ENCODE measurements at places on chromosomes 3 and 15.

DNA sequence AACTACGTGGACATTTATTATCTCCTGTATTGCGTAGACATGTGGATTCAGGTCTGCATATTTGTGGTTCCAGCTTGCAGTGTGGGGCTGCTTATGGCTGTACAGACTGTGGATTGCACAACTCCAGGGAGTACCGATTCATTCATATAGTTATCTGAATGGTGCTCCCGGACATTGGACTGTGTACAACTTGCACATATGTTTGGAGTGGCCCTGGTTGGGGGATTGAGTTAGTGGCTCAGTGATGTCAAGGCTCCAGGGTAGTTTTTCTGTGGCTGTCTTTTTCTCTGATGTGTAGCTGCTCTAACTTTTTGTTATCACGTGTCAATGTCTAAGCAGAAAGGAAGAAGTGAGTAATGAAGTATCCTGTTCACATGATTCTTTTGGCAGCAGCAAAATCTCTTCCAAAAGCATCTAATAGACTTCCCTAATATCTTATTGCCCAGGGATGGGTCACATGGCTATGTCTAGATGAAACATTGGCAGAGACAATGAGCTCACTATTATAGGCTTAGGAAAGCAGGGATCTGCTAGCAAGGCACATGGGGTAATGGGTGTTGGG is 15.8 kb downstream of the ST3GAL6 start:
- DNase-seq = no peak

- no peak for DNase-seq
These were observed 346.7 kb downstream of the IL20RB start for GRCh38 chr3:137304313-137305056.

GRCh38 chr15:74960995-74961588 is 4.5 kb upstream of the RPP25 start:
- no peak for DNase-seq

GRCh38 chr3:23203708-23204330 is 692 bp downstream of the UBE2E2 start:
- peak; percentile 31 for DNase-seq

DNA sequence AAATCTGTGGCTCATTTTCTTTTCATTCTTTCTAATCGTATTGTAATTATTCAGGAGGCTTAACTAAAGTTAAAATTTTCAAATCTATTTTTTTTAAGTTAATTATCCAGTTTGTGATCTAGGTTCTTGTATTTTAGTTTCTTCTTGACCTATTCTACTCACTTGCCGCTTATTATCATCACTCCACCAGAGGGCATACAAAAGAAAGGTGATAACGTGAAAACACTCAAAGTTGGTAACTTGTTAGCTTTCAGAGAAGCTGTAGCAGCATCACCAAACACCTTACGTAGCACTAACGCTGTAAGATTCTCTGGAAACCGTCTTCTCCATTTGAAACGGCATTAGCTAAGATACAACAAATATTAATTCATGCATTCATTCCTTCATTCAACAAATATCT is 4.8 kb downstream of the GNB4 start:
- DNase-seq = no peak

- DNase-seq = no peak
These were observed 7.3 kb upstream of the GHRL start for GRCh38 chr3:10300087-10300486.

- DNase-seq = no peak
These were observed 48.2 kb upstream of the MYO5C start for GRCh38 chr15:52343831-52344230.

GRCh38 chr15:87849181-87849580 is 407.4 kb downstream of the NTRK3 start:
- no peak for DNase-seq

- no peak for DNase-seq
These were observed 39.5 kb upstream of the TPRG1 start for GRCh38 chr3:189132231-189132671.

DNA sequence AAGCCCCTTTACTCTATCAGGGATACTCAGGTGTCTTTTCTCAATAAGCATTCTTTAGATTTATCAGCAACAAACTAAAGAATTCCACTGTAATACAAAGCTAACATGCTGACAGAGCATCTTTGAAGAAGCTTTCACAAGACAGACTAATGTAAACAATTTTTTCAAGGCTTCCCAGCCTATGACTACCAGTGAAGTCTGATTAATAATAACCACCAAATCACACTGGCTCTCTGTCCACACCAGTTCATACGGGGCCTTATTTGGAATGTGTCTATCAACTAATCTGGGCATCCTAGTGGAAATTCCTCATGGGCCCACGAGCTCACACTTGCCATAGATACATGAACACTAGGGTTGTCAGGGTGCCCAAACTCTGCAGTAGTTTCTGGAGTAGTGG is 84.5 kb downstream of the EFL1 start:
- DNase-seq = no peak

- peak; percentile 14 for DNase-seq
These were observed 311.4 kb downstream of the TBC1D5 start for GRCh38 chr3:17431004-17431403.

- no peak for DNase-seq
These were observed 50.9 kb upstream of the MRPL3 start for GRCh38 chr3:131553495-131554247.

DNA sequence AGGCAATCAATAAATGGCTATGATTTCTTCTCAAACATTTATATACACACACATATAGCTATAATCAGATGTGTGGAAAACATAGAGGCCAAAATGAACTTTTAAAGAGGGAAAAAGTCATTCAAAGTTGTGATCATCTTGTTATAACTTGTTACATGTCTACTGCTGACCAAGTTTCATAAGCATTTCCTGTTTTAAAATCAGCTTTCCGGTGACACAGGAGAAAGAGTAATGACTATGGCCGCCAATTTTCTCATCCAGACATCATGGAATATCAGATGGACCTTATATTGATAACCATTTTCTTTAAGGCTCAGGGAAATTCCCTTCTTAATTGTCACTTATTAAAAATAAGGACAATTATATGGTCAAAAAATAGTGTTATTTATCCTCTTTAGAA is 71.7 kb upstream of the AGTR1 start:
- no peak for DNase-seq

DNA sequence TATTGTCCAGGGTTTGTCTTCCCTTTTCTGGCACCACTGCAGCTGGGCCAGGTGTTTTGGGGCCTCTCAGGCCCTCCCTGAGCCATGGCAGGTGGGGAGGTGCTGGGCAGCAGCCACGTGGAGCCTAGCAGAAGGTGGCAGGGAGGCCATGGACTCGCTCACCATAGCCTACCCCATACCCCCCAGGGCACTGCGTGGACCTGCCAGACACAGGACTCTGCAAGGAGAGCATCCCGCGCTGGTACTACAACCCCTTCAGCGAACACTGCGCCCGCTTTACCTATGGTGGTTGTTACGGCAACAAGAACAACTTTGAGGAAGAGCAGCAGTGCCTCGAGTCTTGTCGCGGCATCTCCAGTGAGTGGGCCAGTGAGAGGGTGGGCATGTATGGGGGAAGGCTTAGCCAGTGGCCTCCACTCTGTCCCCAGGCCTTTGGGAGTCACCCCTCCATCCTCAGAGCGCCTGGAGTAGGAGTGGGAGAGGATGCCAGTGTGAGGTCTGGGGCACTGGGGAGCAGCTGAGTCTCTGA is 11.9 kb downstream of the SPINT1 start:
- no peak for DNase-seq

DNA sequence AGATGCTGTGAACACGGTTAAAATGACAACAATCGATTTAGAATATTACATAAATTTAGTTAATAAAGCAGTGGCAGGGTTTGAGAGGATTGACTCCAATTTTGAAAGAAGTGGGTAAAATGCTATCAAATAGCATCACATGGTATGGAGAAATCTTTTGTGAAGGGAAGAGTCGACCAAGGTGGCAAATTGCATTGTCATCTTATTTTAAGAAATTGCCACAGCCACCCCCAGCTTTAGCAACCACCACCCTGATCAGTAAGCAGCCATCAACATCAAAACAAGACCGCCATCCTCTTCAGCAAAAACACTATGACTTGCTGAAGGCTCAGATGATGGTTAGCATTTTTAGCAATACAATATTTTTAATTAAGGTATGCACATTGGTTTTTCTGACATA is 5.7 kb upstream of the CCR5 start:
- DNase-seq = no peak

DNA sequence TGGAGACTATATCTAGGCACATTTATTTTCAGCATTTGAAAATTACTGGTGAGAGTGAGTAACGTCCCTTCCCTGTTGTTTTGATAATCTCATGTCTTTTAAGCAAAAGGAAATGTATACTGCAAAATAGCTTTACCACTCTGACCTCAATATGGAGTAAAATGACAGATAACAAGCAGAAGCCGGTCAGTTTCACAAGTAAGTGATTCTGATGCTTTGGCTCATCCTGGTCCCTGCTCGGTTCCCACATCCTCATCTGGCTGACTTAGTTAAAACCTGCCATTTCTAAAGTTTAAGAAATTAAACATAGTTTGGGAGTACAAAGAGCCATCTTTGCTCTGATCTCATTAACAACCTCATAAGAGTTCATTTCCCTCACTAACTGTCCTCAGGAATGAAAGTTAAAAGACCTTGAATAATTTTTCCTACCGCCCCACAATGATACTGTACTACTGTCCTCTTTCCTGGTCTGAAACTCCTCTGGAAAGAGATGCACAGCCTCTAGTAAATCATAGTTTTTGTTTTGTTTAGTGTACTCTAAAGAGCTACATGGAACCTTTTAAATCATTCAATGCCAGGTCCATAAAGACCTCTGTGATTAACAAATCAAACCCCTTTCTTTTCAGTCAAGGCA is 72.3 kb upstream of the ICE2 start:
- DNase-seq = no peak

DNA sequence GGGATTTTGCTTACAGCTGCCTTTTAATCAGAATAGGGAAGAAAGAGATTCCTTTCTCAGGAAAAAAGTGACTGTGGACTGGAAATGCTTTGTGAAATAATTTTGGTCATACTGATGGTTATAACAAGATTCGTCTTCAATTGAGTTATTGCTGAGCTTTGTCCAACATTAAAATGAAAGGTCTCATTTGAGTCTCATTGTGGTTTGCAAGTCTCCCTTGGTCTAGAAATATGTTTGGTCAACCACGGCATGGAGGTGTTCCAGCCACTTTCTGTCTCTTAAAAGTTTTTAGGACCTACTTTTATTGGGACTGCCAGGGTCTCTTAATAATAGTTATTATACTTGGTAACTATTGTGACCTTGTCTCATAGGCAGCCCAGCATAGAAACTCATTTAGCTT is 15.3 kb downstream of the FLNB start:
- DNase-seq = no peak

DNA sequence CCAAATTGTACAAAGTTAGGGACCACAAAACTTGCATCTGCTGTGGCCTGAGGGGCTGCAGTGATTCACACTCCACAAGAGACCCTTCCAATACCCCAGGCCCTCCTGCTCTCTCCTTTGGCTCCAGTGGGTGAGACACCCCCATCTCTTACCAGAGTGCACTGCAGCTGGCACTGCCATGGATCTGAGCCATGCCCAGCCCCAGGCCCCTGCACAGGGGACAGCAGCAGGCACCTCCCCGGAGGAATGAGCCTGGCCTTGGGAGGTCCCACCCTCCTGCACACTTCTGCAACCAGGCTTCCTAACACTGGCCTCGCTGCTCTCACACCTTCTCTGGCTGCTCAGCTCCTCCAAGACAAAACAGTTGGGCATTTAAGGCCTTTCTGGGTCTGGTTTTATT is 16.3 kb upstream of the TSPAN3 start:
- DNase-seq = no peak

DNA sequence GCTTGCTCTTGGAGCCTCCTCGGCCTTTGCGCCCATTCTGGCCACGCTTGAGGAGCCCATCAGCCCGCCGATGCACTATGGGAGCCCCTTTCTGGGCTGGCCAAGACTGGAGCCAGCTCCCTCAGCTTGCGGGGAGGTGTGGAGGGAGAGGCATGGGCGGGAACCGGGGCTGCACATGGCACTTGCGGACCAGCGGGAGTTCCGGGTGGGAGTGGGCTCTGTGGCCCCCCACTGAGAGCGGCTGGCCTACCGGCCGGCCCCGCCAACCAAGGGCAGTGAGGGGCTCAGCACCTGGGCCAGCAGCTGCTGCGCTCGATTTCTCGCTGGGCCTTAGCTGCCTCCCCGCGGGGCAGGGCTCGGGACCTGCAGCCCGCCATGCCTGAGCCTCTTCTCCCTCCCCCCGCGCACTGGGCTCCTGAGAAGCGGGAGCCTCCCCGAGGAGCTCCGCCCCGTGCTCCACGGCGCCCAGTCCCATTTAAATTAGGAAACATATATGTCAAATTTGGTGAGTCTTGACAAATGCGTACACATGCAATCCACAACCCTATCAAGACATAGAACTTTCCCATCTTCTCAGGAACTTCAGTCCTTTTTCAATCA is 97.6 kb upstream of the CNTN3 start:
- DNase-seq = no peak

- peak; percentile 45 for DNase-seq
These were observed 121.0 kb downstream of the GREM1 start for GRCh38 chr15:32838820-32839219.

GRCh38 chr3:159189994-159190669 is 388.3 kb downstream of the MFSD1 start:
- no peak for DNase-seq

DNA sequence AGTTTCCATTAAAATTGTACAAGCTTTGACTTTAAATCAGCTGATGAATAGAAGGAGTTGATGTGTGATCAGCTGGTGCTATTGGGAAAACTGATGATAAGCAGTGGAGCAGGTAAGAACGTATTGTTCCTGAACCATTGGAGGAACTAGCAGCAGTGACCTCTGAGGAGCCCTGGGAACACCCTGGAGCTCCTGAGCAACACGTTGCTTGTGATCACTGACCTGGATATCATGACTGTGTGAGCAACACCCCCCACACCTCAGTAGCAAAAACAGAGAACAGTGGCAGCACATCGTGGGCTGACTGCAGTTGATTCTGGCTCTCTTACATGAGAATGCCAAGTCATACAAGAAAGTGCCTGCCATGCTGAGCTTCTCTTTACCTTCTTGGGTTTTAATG is 72.9 kb downstream of the BLM start:
- DNase-seq = no peak

- no peak for DNase-seq
These were observed 72.3 kb upstream of the SMAD3 start for GRCh38 chr15:66993090-66993489.

DNA sequence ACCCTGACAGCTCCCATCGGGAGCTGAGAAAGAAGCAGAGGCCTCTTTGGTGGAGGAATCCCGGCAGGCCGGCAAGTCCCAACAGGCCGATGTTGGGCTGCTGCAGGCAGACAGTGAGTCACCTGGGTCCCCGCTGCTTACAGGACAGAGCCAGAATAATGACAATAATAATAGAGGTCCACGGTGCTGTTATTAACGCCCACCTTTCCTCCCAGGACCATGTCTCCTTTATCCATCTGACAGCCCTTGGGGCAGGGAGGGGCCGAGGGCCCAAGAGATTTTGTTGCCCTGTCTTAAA is 29.3 kb upstream of the MAGEF1 start:
- DNase-seq = no peak

DNA sequence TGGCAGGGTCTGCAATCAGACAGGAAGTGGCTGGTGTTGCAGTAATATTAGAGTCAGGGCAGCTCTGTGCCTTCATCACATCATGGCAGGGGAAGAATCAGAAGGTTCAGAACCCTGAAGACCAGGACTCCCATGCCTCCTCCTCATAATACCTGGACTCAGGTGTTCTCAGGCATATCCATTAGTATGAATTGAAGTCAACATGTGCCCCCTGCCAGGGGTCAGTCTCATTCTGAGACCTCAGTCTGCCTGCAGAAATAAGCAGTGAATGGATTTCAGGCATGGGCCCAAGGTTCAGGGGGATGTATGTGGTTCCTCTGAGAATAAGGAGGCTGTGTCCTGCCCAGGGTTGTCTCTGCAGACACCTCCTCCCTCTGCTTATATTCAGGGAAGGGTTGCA is 74.2 kb downstream of the SPSB4 start:
- DNase-seq = no peak

Data from NCI-H1092 treated with DMSO at 0.1 percent for 48 hours (cell line).